Stimulated activated CD4-positive, alpha-beta T cell treated with anti-CD3 and anti-CD28 coated beads, Interleukin-15, amount 100 ng/mL, for 24 hours (primary cell): ENCODE measurements at places on chromosomes 6 and 20.

- no peak for DNase-seq
Observed at GRCh38 chr6:168160506-168161370, 81.7 kb upstream of the FRMD1 start.

- no peak for DNase-seq
Observed at GRCh38 chr6:3372912-3373554, 83.8 kb downstream of the SLC22A23 start.

- DNase-seq = no peak
Observed at GRCh38 chr6:168148231-168148849, 69.3 kb upstream of the FRMD1 start.

DNA sequence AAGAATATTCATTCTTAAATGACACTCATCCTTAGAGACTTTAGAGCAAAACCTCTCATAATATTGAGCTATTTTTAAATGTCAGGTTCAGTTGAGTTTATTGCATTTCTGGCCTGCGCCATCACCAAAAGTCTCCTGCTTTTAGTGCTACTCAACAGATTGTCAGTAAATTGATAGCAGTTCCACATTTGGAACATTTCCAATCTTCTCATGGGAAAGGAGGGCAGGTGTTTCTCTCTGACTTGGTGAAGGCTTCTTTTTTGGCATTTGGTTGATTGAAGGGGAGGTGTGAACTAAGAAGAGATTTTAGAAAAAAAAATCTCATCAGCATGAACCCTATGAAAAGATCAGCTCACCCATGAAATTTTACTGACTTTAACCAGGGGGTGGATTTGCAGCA lies 125.9 kb upstream of the INSM1 start:
- no peak for DNase-seq

- no peak for DNase-seq
Observed at GRCh38 chr20:13485576-13485975, 153.2 kb downstream of the TASP1 start.

GRCh38 chr6:156107624-156108101 lies 652.0 kb upstream of the NOX3 start:
- no peak for DNase-seq

GRCh38 chr6:74549746-74550145 lies 656.1 kb downstream of the COL12A1 start:
- DNase-seq = no peak

DNA sequence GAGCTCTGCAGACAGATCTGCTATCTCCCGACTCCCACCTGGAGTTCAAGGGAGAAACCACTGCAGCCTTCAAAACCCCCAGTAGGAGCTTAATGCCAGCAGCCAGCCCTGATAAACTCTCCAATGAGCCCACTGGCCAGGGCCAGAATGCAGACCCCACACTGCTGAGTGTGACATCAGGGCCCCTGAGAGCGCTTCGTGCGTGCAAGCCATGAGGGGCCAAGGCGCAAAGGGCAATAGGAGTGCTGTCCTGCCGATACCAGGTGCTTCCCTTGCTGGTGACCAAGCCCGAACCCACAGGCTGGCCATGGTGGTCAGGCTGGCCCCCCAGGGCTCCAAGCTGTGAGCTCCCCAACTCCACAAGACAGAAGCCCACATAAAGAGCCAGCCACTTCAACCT lies 33.2 kb upstream of the CST7 start:
- no peak for DNase-seq
